ENCODE measurements at places on chromosomes 13 and 19.

- no peak for DNase-seq
These were observed 9.1 kb downstream of the SOX21 start for GRCh38 chr13:94703271-94703670.

- DNase-seq, result peak; percentile 17
These were observed 594 bp downstream of the ZNF146 start for GRCh38 chr19:36215276-36216123.

GRCh38 chr13:91904005-91904404, 505.6 kb downstream of the GPC5 start:
- DNase-seq, result no peak

DNA sequence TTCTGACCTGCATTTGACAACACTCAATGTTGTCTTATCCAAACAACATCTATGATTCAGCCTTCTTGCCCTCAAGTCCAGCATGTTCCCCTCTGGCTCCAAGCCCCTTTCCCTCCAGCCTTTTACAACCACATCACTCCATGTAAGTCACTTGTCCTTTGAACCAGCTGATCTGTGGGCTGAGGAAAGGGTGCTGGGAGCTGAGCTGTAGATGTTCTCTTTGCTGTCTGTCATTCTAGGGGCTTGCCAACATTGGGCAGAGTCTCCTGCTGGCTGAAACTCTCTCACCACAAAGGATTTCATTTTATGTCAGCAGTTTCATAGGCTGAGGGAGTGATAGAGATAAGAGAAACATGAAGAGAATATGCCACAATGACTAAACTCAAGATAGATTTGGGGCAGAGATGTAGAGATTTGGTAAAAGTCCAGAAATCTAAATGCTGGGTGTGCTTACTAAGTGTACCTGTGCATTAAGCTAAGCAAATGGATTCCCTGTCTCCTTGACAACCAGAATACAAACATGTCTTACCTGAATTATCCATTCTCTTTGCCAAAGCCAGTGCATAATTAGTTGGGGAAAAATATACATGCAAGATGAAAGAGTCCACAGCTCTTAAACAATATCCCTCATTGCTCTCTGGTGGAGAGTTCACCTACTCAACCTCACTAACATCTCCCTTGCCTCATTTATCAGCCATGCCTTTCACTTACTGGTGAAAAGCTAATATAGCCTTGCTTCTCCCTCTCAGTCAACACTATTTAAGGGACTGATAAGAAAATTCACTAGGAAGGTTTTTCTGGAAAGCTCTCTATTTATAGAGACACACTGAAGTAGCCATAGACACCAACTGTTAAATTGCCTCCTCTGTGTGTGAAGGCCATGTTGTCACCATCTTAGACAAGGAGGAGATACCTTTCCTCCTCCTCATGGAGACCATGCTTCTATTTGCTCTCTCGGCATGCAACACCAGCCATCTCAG, 175.5 kb upstream of the SERP2 start:
- no peak for DNase-seq

GRCh38 chr13:66927562-66927961, 302.6 kb downstream of the PCDH9 start:
- DNase-seq, result no peak

GRCh38 chr13:100483841-100484381, 104.7 kb downstream of the GGACT start:
- DNase-seq, result no peak

DNA sequence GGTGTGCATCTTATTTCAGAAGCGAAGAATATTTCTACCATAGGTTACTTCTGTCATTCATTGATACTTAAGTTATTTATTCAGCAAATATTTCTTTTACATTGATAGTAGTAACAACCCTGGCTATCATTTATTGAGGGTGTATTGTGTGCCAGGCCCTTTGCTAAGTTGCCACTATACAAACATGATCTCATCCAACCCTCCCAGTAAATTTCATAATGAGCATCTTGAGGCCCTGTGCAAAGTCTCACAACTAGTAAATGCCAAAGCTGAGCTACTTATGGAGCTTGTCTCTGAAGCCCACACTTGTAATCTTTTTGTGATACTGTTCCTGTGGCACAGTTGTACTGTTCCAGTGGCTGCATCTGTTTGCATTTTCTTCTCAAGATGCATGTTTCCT, 36.1 kb downstream of the RNASEH2B start:
- DNase-seq, result no peak

DNA sequence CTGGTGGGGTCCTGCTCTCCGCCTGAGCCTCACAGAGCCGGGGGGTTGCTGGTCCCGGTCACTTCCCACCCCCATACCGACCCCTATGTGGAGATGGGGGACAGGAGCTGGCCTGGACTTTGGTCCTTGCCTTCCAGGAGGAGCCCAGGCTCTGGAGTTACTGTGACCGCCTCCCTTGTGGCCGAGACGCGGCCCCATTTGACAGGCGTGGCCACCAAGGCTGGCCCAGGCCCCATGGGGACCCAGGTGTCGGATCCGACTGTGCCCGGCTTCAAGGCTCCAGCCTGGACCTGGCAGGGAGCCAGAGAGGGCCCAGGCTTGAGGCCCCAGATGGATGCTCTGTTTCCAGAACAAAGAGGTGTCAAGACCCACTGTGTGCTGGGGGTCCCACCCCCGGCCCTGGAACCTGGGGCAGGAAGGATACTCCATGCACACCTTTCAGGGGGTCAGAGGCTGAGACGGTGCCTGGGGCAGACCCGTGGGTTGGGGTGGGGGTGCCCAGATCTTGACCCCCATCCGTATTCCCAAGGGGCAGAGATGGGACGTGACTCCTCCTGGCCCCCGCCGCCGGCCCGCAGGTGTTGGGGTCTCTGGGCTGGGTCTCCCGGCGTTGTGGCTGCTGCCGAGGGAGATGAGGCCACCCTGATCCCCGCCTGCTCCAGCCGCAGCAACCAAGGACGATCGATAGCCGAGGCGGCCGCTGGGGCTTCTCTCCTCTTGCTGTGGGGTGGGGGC, 47.8 kb upstream of the TCF3 start:
- DNase-seq, result no peak

DNA sequence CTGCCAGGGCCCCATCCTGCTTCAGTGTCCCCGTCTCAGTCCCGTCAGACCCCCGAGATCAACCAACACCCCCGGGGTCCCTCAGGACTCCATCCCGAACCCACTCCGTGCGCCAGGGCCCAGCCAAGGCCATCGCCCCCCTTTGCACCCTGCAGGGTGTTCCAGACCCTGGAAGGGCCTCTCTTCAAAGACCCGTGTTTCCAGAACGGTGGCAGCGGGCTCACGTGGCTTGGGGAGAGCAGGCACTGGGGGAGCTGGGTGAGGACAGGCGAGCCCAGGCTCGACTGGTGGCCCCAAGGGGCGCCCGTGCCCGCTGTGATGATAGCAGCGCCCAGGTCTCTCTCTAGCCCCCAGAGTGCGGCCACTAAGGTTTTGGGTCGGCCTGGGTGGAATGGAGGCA, 1.4 kb downstream of the KASH5 start:
- no peak for DNase-seq

DNA sequence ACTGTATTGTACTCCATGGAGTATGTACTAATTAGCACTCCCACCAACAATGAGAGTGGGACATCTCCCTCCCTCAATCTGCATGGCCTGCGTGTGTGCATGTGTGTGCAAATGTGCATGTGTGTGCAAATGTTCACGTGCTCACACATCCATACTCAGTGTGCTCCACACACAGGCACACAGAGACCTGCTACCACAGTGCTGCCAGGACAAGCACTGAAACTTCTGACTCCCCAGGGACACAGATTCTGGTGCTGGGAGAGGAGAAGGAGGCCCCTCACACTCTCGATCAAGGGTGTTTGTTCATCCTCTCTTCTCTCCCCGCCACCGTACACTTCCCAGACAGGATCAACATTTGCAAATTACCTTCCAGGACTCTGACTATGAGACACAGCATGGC, 37.8 kb upstream of the ZNF507 start:
- DNase-seq, result no peak

DNA sequence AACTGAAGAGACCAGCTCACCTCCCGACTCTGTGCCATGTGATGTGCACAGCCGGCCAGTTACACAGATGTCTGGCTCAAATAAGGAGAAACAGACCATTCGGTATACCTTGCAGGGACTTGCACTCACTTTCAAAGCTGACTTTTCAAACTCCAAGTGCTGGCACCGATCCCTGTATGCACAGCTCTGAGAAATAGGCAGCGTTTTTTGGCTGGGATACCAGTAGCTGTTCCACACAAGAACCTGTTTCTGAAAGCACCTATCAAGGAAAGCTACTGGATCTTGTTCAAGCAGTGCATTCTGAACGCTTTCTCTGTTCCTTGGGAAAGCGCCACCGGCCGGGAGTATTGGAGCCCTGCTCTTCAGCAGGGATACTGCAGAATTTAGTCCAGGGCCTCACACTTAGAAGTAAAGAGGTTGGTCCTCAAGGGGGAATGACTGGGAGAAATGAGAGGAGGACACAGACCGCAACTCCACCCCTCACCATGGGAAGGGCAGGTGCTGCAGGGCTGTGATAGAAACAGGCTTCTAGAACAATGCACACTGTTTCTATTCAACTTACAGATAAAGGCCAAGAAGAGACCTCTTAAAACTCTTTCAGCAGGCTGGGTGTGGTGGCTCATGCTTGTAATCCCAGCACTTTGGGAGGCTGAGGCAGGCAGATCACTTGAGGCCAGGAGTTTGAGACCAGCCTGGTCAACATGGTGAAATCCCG, 53.6 kb upstream of the PABPC3 start:
- no peak for DNase-seq

DNA sequence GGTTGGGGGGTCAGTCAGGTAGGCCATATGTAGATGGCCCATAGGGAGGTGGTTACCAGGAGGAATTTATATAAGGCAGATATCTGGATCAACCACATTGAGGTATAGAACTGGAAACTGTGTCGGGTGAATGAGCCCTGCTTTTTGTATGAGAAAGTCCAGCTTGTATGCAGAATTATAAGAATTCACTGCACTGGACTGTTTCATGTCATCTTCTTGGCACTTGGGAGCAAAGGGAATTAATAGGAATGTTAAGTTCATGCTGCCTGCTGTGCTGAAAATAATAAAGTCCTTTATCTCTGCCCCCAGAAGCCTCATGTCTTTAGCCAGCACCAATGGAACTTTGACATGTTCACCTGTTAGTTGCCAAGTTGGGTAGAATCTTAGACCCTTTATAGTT, 12.3 kb downstream of the BORA start:
- no peak for DNase-seq

GRCh38 chr13:48448285-48448958, 35.5 kb upstream of the LPAR6 start:
- no peak for DNase-seq

- no peak for DNase-seq
These were observed 5.8 kb downstream of the CEBPA start for GRCh38 chr19:33296488-33296971.

DNA sequence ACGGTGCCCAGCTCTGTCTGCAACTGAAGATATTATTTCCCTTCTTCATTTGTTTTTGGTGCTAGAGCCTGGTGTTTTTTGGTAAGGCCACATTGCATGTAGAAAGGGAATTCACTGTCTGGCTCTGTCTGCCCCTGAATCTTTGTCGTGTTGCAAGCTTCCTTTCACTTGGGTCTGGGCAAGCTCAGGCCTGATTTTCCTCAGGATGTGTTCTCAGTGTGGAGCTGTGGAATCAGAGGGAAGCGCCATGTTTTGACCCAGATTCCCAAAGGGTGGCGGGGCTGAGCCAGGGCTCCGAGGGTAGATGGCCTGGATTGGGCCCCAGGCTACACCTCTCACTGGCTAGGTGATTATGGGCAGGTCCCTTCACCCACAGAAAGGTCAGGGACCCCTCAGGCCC, 8.6 kb downstream of the PRKCSH start:
- DNase-seq, result no peak
